ENCODE measurements at places on chromosomes 2 and 18.

GRCh38 chr2:226477221-226478108, 322.2 kb downstream of the IRS1 start:
- no peak for DNase-seq

GRCh38 chr2:9178110-9178903, 28.3 kb upstream of the ASAP2 start:
- no peak for DNase-seq

DNA sequence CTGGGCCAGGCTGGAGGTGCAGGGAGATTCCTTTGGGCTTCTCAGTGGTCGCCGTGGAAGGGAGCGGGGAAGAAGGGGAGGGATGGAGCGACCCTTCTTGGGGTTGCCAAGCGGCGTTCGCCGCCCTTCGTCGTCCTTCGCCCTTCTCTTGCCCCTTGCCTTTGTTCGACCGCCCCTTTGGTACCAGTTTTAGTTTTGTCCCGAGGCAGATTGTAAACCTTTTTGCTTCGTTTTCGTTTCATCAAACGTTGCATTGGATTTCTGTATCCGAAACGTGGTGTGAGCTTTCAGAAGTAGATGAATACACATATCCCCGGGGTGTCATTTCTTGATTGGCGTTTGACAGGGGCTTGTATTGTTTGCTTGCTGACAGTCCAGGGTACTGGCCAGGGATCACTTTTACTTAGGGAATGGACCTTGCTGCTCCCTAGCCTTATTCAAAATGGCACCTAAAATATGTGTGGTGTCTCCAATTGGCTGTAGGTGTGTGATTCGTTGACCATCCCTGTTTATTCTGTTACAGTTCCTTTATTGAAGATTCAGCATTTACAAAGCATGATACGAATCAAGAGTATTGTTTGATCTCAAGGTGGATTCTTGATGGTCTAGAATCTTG, 788 bp downstream of the USP14 start:
- no peak for DNase-seq

DNA sequence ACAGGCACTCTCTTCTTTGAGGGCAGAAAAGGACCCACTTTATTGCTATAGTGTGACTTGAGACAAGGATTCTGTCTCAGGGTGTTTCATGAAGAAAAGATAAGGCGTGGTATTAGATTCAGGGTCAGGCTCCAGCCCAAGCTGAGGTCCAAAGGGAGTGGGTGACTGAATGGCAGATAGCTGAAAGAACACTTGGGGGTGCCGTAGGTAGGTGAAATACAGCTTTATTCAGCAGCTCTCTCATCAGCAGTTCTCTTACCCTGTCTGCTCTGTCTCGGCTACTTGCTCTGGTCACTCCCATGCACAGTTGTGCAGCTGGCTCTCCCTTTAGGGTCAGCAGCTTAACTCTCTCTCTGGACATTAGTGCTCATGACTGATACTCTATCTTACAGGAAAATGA, 379.9 kb downstream of the LPIN1 start:
- DNase-seq: no peak

- DNase-seq: no peak
Observed at GRCh38 chr18:2316082-2316750, 255.1 kb downstream of the METTL4 start.

GRCh38 chr2:231672617-231673347, 35.5 kb upstream of the PTMA start:
- no peak for DNase-seq

GRCh38 chr2:146697307-146697706, 1147.5 kb upstream of the ACVR2A start:
- DNase-seq: no peak

- no peak for DNase-seq
Observed at GRCh38 chr18:57276829-57277228, 75.5 kb upstream of the ST8SIA3 start.

- no peak for DNase-seq
Observed at GRCh38 chr2:11146076-11146475, 9.2 kb upstream of the SLC66A3 start.

- no peak for DNase-seq
Observed at GRCh38 chr2:149572102-149572953, 15.2 kb downstream of the MMADHC start.

GRCh38 chr2:150491943-150492342, 4.5 kb upstream of the RND3 start:
- no peak for DNase-seq

DNA sequence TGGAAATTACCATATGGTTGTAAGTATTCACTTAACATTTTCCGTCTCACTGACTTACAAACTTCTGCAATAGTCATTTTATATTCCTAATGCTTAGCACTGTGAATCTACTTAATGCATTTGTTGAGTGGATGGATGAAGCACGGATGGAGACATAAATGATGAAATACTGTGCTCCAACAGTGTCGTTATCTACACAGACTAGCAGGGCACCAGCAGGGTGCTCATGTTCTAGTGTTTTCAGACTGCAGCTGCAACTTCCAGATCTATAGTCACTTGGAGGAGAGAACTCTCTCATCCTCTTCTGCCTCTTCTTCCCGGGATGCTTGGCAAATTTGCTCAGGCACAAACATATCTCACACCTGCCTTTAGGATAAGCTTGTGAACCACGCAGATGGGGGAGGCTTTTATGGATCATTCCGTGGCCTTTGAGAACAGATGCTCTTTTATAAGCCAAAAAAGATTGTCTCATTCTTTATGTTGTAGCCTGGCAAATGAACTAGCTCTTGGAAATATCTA, 797.7 kb downstream of the MBD2 start:
- DNase-seq: no peak

- DNase-seq: no peak
Observed at GRCh38 chr18:76788571-76789317, 33.6 kb upstream of the ZNF236 start.

DNA sequence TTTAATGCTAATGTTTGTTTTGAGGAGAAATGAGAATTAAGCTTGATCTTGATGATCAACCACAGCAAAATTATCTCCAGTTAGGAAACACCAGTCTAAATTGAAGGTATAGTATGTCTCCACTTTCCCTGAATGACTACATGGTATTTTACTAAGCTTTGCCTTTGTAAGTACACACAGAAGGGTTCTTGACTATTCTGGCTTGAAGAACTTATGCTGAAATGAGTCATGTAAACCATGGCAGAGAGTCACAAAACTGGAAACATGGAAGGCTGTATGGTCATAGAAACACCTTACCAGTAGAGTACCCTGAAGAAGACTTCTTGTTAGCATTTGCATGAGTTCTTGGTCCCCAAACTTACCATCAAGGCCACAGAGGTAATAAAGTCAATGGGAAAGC, 250.5 kb downstream of the SLC8A1 start:
- no peak for DNase-seq

DNA sequence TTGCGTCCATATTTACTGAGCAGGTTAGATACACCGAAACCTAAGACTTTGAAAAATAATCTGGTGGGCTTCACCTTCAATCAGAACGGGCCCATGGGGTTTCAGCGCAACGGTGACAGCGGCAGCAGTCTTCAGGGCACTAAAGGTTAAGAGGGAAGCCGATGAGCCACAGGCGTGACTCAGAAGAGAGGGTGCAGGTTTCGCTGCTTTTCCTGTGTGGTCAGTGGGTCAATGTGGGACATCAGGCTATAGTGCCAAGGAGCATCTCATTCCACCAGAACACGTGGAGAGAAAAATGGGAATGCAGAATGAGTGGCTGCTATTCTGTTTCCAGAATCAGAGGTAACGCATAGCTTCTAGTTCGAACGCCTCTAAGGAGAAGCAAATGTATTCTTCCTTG, 8.9 kb downstream of the PTGR3 start:
- DNase-seq: no peak

- no peak for DNase-seq
Observed at GRCh38 chr2:88959480-88960204, 268.2 kb downstream of the RPIA start.

GRCh38 chr18:66616523-66616983, 12.7 kb upstream of the CDH19 start:
- no peak for DNase-seq

DNA sequence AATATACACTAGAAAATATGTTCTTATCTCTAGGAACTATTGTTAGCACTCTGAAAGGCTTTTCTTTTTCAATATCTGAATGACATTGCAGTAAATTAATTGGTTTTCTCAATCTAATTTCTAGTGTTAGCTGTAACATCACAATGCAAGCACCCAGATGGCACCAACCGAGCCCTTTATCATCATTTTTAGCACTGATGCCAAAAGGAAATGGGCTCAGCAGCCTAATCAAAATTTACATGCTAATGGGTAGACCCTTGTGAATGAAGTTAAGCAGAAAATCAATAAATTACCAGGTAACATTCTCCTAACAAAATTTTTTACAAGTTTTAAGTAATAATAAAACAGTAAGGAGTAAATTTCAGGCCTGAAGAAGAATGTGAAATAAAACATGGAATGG, 53.5 kb upstream of the PGAP1 start:
- no peak for DNase-seq

DNA sequence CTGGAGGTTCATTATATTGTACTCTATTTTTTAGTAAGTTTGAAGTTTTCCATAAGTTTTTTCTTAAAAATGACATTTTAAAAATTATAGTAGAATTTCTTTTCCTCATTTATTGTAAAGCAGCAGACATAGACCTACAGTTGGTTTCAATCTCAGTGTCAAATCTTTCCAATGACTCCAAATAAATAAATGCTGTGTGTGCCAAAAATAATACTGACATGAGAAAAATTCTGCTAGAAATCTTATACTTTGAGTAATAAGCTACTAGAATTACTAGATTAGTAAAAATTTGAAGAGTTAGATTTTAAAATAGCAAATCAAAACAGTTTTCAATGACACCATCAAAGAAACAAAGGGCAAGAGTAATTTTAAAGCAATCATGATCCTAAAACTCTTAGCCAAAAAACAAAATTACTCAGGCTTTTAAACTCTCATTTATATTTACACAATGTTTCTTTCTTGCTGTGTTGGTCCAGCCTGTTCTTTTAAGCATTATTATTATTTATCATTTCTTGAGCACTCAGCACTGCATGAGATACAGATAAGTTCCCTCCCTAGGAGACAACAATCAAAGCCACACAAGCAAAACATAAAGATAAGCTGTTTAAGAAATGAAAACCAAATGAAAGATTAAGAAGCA, 8.3 kb upstream of the KANSL1L start:
- DNase-seq: no peak

DNA sequence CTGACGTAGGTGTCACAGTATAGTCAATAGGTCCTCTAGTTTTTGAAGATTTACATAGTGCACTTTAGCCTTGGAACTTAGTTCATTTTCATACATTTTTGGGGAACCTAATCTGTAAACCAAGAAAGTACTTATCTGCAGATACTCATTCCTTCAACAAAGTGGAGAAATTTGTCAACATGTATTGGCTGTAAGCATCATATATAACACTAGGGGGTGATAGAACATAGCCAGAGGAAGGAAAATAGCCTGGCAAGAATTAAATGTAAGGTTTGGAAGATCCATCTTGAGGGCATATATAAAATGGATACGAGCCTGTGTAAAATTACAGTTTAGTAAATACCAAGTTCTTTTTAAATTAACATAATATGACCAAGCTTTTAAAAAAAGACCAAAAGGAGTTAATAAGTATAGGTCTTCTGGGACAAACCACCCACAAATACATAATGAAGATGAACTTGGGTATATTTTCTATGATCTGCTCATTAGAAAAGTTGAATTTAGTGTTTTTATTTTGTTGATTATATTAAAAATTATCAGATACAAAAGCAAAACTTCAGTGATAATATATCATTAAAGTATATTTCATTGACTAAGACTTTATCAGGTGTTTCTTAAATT, 18.2 kb downstream of the RPL37A start:
- no peak for DNase-seq

- no peak for DNase-seq
Observed at GRCh38 chr2:30139131-30139870, 7.5 kb upstream of the YPEL5 start.

DNA sequence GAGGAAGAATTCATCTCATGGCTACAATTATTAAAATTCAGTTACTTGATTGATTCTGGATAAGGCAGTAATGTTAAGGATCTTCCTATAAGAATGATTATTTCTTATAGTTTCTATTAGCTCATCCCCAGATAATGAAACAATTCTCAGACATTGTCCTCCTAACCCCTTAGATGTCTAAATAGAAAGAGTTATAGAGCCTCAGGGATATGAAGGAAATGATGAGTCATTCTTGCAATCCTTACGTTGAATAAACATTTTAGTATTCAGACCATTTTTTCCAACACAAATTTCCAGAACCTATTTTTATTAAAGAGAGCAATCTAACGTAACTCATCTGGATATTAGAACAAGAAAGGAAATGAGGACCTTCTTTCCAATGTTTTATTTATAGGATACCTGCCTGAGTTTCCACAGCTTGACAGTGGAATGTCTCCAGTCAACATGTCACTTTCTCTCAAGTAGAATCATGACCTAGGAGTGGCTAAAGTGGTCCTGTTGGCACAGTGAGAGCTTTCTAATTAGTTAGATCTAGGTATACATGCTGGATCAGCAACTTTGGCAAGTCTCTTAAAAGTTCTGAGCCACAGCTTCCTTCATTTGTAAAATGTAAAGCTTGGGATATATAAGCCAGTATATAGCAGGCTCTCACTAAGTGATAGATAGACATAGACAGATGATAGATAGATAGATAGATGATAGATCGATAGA, 88.0 kb upstream of the RAB27B start:
- no peak for DNase-seq

DNA sequence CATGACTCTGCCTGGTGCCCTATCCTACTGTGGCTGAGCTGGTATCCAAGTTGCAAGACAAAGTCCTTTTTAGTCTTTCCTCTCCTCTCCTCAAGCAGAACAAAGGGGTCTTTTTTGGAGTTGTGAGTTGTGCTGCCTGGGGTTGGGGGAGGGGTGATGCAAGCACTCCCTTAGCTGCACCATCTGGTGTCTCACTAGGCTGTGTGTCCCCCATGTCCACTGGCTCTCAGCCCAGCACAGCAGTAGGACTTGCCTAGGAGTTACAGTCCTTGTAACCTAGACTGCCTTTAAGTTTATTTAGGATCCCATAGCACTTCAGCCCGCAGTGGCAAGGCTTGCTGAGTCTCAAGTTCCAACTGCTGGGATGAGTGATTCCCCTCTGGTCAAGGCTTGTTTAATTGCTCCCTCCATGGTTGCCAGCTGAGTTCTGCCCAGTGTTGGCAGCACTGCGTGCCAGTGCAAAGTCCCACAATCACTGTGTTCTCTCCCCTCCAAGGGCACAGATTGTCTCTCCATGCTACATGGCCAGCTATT, 13.2 kb upstream of the ILKAP start:
- peak; percentile 66 for DNase-seq

GRCh38 chr2:233460726-233461441, 105.7 kb downstream of the USP40 start:
- no peak for DNase-seq

- no peak for DNase-seq
Observed at GRCh38 chr2:71173096-71173495, 42.7 kb downstream of the MPHOSPH10 start.
